NCI-H2227 treated with DMSO at 0.1 percent for 48 hours (cell line): ENCODE measurements at places on chromosomes 3 and 15.
A peak's percentile ranks its signal among the peaks of the same experiment; 100 is the strongest.

GRCh38 chr3:183513046-183513706, 42.3 kb downstream of the KLHL6 start:
- no peak for DNase-seq

- no peak for DNase-seq
Observed at GRCh38 chr3:193915613-193916012, 220.3 kb upstream of the HES1 start.

- no peak for DNase-seq
Observed at GRCh38 chr3:85560088-85560785, 601.4 kb downstream of the CADM2 start.

DNA sequence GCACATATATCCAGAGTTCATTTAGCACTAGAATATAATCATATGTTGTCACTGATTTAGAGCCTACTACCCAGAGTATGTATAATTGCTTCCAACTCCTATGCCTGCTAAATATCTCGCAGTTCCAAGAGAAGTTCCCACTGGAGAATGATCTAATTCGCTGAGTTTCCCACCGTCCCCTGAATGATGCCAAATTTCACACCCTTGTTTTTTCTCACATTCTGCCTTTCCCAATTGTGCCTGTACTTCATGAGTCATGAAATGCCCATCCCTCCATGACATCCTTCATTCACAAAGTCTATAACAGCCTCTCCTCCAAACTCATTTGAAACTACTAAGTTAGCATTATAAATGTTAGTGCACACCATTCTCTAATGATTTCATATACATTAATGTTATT, 177.2 kb downstream of the CBLB start:
- DNase-seq: no peak

- DNase-seq: no peak
Observed at GRCh38 chr3:43699864-43700263, 9.1 kb downstream of the ABHD5 start.

DNA sequence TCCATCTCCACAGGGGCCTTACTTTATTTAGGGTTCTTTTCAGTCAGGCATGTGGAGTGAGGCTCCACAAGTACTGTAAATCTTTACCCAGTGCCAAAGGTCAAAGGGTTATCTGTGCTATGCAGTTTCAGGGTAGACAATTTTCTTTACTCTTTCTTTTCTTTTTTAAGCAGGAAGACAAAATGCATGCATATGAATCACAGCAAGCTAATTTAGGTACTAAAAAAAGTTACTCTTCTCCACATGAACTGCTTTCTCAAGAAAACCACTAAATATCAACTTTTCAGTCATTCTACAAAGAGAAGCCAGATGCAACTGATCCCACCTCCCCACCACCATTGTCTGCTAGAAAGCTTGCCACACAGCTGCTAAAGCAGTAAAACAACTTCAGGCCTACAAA, 73.3 kb upstream of the PYGO1 start:
- no peak for DNase-seq

GRCh38 chr3:177905173-177906125, 630.8 kb upstream of the KCNMB2 start:
- DNase-seq: peak; percentile 60

DNA sequence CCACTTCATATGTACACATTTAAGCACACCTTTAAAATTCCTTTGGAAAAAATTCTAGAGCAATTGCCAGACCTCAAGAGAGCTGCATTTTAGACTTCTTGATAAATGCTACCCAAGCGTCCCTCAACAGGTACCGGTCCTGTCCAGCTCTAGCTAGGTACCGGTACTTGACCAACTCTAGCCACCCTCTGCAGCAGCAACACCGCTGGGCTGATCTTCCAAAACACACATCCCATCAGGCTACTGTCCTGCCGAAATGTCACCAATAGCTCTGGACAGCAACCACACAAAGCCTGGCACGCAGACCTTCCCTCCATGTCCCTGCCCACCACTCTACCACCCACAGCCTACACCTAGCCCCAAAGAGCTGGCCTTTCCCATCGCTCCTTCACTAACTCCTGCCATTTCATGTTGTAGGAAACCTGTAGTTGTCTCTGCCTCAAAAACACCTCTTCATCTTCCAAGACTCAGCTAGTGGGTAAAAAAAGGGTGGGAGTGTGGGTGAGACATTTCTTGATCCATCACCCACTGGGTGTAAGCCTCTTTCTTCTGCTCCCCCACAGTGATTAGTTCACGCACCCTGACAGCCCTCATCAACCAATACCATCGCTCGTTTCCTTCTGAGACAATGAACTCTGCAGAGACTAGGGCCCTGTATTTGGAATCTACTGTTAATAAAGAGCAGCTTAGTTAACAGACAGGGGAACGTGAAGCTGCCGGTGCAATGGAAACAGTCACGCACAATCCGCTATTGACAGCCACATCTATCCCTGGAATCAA, 6.8 kb downstream of the CHSY1 start:
- DNase-seq: no peak

GRCh38 chr15:65819563-65819960, 27.5 kb upstream of the DENND4A start:
- DNase-seq: no peak

DNA sequence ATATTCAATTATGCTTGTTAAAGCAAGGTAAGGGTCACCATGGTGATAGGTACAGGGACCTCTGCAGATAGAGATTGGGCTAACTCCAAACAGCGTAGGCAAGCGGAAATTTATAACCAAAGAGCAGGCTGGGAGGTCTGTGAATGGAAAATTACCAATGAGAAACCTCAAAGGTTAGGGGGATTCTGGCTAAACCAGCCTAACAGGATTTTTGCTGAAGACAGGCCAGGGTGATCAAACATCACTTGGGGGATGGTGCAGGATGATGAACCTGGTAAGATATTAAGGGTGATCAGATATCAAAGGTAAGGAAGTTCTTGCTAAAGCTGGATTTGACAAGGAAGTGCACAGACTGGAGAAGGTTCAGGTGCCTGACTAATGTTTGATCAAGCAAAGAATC, 35.3 kb upstream of the SNRPN start:
- no peak for DNase-seq

DNA sequence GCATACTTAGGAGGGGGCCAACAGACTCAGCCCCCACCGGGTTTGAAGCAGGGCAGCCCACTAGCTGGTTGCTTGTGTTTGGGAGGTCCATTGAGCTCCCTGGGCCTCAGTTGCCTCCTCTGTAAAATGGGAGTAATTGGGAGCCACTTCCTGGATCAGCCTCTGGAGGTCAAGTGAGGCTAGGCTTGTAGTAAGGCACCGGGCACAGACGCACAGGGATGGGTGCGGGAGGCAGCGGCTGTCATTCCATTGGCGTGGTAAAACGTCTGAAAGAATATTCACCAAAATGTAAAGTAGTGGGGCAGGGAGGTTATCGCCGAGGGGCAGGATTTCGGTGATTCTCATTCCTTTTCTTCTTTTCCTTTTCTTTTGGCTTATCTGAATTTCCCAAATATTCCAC, 64.6 kb downstream of the TLE3 start:
- no peak for DNase-seq

DNA sequence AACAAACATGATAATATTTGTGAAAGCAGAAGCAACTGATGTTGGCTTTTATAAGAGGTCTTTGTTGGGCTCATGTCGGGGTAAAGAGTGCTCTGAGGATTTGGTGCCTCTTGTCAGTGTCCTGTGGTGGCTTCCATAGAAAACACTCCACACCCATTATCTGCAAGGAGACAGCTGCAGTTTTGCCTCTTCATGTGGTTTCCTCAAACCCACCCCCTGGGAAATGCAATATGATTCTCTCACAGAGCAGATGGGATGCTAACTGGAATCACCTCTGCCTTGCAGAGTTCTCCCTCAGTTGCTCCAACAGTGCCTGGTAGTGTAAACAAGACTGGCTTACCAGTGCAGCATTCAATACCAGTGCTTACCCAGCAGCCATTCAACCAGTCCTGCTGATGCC, 771.4 kb upstream of the CFAP20DC start:
- no peak for DNase-seq

- DNase-seq: no peak
Observed at GRCh38 chr15:63076714-63077046, 34.1 kb downstream of the TPM1 start.

DNA sequence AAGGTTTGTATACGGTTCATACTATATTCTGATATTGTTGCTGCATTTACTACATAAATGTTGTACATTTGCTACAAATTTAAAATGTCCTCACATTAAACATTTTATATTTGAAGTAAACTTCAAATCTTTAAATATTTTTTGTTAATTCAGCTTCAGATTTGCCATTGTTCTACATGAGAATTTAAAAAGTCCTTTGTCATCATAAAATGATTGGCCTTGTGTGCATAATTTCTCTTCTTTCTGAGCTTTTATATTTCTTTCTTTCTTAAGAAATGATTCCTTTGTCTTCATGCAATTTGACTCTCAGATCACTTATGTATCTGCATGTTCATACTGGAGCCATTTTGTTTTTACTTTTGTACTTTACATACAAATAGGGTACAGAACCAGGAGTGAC, 28.0 kb downstream of the DNAJC19 start:
- no peak for DNase-seq

DNA sequence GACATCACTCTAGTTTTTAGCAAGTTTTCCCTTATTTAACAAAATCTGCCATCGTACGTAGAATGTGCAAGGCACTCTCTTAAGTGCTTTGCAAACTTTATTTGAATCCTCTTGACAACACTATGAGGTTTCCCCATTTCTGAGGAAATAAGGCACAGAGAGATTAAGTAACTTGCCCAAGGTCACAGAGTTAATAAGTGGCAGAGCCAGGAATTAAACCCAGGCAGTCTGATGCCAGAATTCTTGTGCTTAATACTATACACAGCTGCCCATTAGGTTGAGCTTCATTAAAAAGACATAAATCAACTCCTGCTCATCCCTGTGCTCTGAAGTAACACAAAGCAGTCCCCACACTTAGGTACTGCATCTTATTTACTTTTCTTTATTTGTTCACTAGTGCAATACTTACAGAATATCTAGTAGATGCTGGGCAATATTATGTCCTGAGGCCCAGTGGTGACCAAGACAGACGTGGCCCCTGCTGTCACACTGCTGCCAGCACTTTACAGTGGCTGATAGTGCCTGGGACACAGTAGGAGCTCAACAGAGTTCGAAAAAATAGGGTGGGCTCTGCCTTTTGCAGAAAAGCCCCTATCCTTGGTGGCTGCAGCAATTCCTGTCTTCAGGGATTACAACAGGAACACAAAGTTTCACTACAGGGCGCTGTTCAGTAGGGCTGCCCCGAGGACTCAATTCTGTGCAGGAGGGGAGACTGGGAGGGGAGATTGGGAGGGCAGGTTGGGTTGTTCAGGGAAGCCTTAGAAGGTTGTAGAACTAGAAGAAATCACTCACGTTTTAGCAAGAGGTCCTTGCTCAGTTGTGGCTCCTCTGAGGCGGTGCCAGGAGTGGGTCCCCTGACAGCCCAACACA, 138.3 kb upstream of the TPM1 start:
- DNase-seq: no peak

DNA sequence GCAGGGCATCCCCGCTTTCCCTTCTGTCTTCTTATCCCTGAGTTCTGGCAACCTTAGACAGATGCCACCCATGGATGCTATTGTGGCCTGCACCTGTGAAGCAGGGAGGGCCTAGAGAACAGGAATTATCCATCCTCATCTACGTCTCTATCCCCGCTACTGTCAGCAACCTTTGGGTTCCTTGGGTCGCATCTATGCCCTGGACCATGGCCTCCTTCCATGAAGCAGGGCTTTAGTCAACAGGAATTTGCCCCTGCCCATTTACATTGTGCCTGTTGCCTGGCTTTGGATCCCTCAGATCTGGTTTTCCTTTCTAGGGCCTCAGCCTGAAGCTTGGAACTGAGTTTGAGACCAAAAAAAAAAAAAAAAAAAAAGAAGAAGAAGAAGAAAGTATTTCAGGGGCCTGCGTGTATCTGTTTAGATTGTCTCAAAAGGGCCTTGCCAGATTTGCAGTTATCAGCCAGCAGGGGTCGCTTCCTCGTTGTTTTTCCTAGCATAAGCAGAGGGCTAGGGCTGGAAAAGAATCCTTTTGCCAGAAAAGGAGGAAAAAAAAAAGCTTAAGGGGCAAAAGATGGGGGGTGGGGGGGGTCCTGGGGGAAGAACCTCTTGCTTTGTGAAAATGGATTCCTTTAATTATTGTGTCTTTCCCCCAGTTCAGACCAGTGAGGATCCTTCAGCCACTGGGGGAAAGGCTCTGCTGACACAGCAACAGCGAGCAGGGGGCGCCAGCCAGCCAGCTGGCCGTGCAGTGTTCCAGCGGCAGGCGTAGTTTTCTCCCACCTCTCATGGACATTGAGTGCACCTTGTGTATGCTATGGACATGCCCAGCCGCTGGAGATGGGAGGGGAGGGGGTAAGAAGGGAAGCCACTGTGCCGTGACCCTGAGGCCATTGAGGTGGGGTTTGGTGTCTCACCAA, 65.7 kb upstream of the ALDH1L1 start:
- peak; percentile 14 for DNase-seq

DNA sequence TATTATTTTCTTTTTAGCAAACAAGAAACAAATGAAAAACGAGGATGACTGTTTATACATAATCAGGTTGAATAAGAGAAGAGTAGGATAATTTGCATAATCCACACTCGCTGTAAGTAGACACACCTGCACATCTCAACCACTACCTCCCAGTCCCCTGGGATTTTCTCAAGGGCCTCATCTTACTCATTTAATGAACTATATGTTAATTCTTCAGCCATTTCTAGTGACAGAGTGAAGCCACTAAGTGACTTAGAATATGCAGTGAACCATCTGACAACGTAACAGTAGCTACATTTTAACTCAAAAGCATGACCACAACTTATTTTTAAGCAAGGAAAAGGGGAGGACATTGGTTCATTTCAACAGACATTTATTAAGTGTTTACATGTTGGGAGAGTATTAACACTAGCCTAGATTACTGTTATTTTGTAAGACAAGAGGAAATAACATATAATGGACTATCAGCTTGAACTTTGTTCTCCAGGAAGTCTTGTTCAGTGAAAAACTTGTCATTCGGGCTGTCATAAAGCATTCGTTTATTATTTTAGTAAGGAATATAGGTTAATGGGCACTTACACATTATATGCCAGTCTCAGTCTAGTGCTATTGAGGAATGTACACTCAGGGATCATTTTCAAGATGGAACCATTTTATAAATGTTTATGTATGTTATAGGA, 173.0 kb upstream of the ROBO2 start:
- DNase-seq: no peak

- DNase-seq: peak; percentile 89
Observed at GRCh38 chr3:49104427-49105291, at the start of gene QARS1. QARS1 (minus strand) TSS chr3:49104757; CDS start chr3:49104733, 24 bp downstream.
